Activated CD4-positive, alpha-beta T cell treated with anti-CD3 and anti-CD28 coated beads, Interleukin-2, amount 50 U/mL, for 4 hours (primary cell): ENCODE measurements at places on chromosomes 2 and 18.
A peak's percentile ranks its signal among the peaks of the same experiment; 100 is the strongest.

DNA sequence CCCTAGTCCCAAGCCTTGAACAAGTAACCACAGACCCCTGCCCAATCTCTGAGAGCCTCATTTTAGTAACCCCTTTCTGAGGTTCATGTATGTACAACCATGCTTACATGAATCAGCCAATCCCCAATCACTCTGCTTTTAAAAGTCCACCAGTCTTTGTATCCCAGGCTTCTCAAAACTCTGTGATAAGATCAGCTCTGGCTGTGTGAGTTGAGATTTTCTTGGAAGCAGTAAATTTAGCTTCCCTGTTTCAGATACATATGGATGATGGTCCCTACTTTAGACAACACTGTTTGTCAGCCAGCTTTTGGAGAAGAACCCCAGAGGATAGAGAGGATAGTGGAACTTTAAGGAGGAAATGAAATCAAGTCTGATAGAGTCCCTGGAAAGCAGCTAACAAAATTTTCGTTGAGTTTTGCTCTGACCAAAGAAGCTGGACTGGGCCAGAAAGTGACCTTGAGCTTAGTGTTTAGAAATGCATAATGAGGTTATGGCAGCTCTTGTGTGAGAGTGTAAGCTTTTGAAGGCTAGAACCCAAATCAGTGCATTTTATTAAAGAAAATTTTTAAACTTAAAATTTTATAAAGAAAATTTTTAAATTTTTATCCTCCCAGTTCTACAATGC lies 3.7 kb downstream of the ADNP2 start:
- DNase-seq = no peak

GRCh38 chr2:135890835-135891234 lies 14.6 kb upstream of the MCM6 start:
- DNase-seq = no peak

DNA sequence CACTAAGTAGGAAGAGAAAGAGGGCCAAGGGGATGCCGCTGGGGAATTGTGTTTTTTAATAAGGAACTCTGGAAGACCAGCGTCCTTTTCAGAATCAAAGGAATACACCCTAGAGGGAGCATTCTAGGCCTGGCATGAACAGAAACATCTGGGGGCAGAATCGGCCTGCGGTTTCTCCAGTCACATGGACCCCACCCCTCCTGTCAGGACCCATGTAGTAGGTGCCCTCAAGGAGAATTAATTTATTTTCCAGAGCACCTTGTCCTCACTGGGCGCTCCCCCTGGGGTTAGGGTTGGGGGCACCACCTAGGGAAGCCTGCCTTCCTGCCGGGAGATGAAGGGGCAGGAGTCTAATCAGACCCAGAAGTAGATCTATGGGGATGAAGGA lies 44.2 kb downstream of the TMEM37 start:
- no peak for DNase-seq

- DNase-seq = no peak
Observed at GRCh38 chr18:7572822-7573221, 5.7 kb downstream of the PTPRM start.

GRCh38 chr2:226199555-226199954 lies 600.1 kb downstream of the IRS1 start:
- DNase-seq = no peak

DNA sequence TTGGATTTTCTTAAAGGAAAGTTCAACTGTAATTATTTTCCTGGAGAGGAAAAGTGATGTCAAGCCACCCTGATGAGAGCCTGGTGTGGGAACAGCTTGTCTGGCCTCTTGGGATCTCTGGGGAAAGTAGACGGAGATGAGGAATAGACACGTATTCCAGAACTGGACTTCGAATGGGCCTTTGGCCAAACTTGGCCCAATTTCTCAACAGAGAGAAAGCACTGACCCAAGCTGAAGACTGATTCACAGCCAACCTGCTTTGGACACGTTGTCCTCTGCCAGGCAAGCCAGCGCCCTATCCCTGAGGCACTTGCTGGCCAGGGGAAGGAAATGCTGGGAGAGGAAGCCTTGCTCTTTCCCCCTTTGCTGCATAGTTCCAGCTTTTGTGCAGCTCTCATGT lies 70.8 kb upstream of the CTAGE1 start:
- DNase-seq = no peak

DNA sequence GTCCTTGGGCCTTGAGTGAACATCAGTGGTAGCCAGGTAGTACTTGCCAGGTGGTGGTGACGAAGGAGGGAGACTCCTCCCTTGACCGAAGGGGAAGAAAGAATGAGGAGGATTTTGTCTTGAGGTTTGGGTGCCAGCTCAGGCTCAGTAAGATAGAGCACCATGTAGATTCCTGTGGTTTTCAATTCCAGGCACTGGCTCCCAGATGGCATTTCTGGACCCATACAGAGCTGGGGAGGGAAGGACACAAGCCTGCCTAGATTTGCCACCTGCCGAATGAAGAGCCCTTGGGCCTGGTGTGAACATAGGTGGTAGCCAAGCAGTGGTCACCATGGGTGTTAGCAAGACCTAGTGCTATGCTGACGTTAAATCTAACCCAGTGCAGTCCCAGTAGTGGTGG lies 108.8 kb upstream of the UBE2E3 start:
- DNase-seq = no peak

DNA sequence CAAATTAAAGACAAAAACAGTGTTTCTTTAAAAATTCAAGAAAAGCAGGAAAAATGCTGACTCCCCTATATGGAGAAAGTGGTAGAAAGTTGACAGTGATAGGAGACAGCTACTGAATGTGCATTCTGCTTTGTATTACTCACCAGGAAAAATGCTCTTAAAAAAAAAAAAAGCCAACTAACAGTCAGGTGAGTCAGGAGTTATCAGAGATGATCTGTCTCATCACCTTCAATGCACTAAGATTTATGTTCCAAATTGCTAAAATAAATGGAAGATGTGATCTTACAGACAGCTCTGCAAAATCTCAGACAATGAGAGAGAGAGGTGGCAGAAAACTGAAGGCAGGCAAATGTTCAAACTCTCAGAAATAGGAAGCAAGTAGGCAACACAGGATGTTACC lies 47.6 kb upstream of the ZNF521 start:
- DNase-seq = no peak

DNA sequence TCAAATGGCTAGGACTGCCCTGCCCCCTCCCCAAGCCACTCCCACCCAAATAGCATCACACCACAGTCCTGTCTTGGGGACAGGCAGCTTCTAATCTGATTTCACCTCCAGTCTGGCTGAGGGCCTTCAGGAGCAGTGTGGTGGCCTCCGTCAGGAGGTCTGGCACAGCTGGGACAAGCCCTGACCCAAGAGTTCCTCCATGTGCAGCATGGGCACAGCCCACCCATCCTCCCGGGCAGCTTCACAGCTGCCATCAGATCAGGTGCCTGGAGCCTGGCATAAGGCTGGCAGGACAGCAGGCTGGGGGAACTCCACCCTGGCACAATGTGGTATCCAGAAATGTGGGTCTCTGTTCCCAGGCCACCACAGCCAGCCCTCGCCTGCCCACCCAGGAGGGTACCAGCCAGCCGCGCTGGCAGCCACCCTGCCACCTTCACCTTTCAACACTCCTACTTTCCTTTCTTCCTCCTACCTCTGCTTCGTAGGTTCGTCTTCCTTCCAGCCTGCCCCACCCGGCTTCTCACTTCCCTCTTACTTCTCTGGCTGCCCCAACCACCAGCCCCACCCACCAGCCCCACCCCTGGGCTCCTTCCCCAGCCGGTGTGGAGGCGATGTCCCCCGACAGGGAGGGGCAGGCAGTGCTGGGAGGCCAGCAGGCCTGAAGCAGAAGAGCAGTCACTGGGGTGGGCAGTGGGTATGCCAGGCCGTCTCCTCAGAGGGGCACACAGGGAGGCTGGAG lies at the start of gene CAPG:
Gene CAPG, minus strand, starts transcription at position 522 of the 739 bp plus-strand sequence. CDS start 8,221 bp downstream, outside the sequence.
- peak; percentile 31 for DNase-seq

- no peak for DNase-seq
Observed at GRCh38 chr2:127531221-127531648, 4.2 kb upstream of the MYO7B start.

DNA sequence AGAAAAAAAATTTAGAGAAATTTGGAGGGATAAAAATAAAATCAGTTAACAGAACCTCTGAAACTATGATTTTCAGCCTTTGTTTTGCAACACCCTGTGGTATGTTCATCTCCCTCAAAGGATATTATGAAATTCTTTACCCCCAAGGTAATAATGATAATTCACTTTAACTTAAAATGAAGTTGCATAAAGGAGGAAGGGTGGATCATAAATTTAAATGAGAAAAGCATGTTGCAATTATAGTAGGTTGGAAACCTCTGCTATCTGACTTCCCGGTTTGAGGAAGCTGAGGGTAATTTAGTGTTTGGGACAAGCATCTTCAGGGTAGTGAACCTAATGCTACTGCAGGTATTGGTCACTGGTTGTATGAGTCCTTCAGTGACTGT lies 102.9 kb downstream of the BABAM2 start:
- DNase-seq = no peak

DNA sequence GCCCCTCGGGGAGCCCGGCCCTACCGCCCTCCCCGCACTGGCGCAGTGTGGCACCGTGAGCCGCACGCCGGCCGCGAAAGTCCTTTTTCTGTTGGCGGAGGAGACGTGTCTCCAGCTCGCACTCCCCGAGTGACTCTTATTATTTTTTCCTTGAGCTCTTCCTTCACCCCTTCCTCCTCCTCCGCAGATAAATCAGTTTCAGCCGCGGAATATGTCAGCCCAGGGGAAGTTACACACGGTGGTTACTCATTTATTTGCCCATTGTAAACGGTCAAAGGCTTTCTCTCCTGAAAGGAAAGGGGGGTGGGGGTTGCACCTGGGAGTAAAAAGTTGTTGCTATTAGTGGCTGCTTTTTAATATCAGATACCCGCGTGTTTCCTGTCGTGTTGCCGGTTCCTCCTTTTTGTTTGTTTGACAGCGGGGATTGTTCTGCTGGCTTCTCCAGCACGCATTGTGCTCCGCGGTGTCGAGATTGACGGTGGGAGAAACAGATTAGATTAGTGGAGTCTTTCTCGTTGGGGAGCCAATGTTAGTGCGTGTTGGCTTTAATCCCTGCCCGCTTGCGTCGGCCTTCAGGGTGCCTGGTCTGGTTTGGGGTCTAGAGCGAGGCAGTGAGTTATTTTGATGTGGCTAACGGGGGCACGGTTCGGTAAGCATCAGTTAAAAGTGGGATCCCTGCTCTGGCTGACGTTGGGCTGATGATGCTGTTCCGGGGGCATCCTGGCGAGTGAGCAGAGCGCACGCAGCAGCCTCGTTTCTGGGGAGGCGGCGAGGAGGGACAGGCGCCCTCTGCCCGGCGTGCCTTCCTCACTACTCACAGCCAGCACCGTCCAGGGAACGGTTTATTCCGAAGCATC lies 1.6 kb downstream of the CRIM1 start:
- DNase-seq = no peak

- no peak for DNase-seq
Observed at GRCh38 chr2:230865766-230866755, 1.3 kb downstream of the ITM2C start.

GRCh38 chr18:13502585-13502984 lies 223.8 kb downstream of the FAM210A start:
- DNase-seq = no peak

DNA sequence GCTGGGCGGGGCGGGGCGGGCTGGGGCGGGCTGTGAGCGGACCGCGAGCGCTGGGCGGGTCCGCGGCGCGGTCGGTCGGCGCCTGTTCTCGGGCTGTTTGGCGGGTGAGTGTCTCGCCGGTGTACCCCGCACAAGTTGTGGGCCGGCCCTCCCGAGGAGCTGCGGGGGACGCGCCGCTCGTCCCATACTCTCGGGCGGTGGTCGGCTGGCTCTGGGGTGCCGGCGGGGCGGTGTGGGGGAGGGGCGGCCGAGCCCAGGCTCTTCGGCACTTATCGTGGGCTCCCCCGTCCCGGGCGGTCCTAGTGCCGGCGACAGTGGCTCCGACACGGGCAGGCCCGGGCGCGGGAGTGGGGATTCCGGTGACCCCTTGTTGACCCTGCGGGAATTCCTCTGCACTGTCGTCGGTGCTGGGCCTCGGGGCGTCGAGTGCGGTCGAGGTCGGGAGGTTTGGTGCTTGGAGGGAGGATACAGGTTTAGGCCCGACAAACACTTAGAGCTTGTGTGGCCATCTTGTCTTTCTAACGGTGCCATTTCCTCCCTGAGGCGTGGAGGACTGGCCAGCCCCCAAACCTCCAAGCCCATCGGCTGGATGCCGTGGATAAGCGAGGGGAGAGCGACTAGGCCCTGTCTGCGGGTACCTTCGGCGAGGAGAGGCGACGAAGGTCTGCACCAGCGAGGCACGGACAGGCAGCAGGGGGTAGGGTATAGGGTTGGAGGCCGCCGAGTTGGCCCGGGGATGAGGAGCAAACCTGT lies at the start of gene SEPTIN2:
Gene SEPTIN2, plus strand, starts transcription at position 47 of the 753 bp plus-strand sequence. CDS start 8,308 bp downstream, outside the sequence.
- peak; percentile 66 for DNase-seq

- DNase-seq = no peak
Observed at GRCh38 chr2:238635647-238636051, 208.9 kb downstream of the ASB1 start.

- no peak for DNase-seq
Observed at GRCh38 chr2:35731674-35732073, 623.9 kb upstream of the CRIM1 start.

- DNase-seq = no peak
Observed at GRCh38 chr2:56262241-56262640, 78.5 kb downstream of the CCDC85A start.

DNA sequence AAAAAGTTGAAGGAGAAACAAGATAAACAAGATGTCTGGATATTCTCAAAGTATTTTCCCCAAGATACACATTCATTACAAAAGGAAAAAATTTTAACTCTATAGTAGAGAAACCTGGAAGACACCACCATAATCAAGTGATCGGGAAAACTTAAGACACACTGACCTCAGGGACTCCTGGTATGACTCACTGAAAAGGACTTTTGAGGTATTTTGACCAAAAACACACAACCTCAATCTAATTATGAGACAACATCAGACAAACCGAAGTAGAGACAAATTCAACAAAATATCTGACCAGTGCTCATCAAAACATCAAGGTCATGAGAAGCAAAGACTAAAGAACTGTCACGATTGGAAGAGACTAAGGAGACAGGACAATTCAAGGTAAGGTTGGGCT lies 34.7 kb downstream of the LPIN2 start:
- DNase-seq = no peak

GRCh38 chr2:184532551-184532950 lies 65.8 kb upstream of the ZNF804A start:
- DNase-seq = no peak

- DNase-seq = no peak
Observed at GRCh38 chr2:63639344-63639743, 50.6 kb downstream of the MDH1 start.
